ENCODE measurements at places on chromosomes 5 and 9.

GRCh38 chr5:132458226-132458560 lies 32.4 kb downstream of the IRF1 start:
- DNase-seq: no peak

DNA sequence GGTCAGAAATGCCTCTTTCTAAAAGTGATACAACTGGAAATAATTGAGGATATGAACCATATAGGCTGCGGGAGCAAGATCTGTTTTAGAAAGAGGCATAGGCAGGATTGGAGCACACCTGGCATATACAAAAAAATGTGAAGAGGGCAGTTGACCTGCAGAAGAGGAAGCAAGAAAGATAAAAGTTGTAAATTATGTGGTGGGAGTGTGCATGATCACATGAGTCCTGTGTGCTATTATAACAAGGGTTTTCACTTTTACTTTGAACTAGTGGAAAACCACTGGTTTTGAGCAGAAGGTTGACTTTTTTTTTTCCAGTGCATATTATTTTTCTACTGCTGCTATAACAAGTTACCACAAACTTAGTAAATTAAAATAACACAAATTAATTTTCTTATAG lies 489.3 kb downstream of the ANXA1 start:
- DNase-seq: no peak

DNA sequence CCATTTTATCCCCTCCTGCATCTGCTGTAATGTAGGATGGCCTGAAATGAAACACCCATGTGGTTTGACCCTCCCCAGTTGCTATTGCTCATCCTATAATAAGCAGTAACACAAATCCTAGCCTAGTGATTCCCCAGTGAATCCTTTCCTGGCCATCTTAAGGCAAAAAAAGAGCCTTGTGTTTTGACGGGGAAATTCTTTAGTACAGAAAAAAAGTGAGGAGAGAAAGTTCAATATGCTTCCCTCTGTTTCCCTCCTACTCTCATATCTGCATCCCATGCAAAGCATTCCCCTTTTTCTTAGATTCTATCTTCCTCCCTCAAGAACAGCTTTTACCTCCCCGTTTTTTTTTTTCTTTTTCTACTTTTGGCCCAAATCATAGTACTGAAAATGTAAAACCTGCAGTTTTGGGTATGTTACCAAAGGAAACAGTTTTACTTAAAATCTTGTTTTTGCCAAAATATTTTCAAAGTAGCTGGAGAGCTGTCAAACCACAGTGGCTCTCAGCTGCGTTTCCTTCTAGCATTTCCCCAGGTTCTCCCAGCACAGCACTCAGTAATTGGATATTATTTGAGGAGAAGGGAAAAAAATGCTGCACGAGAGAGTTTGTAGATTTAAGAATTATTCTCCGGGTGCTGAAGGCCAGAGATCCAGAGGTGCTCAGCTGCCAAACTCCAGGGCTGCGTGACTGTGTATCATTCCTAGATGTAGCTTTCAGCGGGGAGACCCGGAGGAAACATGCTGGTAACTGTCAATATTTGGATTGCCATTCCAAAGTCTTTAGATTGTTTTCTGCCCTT lies 321.4 kb downstream of the NPR3 start:
- DNase-seq: no peak

DNA sequence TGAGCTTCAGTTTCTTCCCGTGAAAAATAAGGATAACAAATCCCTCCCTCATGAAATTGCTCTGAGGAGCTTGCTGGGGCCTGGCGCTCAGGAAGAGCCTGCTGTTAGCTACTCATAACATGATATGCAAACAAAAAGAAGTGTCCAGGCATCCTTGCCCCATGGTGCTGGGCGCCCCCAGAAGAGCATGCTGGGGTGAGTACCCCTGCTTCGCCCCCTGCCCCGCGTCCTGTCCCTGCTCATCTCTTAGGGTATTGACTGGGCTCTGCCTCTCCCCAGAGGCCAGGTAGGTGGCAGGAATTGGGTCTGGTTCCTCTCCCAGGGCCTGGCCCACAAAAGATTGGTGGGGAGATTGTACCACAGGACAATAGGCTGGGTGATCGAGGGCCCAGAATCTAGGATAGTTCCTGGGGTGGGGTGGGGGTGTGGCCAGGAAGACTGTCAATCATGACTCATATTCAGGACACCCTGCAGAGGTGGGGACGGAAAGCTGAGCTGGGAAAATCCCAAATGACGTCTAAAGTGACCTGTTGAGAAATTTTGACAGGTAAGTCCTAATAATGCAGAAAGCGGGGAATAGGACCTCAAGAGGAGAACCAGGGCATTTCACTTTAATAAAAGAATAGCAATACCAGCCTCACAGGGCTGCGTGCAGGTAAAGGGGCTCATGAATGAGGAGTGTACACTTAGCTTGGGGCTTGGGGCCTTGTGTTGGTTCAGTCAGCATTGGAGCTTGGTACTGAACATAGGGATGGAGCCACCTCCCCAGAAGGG lies 8.9 kb downstream of the PITX1 start:
- no peak for DNase-seq

GRCh38 chr5:179301796-179302195 lies 43.5 kb downstream of the ADAMTS2 start:
- no peak for DNase-seq

GRCh38 chr9:88835038-88835466 lies 156.2 kb upstream of the S1PR3 start:
- no peak for DNase-seq

GRCh38 chr5:102998224-102998623 lies 121.7 kb downstream of the GIN1 start:
- DNase-seq: no peak

GRCh38 chr5:6253846-6254245 lies 124.5 kb downstream of the MED10 start:
- no peak for DNase-seq
